ENCODE measurements at places on chromosomes 4 and X.

DNA sequence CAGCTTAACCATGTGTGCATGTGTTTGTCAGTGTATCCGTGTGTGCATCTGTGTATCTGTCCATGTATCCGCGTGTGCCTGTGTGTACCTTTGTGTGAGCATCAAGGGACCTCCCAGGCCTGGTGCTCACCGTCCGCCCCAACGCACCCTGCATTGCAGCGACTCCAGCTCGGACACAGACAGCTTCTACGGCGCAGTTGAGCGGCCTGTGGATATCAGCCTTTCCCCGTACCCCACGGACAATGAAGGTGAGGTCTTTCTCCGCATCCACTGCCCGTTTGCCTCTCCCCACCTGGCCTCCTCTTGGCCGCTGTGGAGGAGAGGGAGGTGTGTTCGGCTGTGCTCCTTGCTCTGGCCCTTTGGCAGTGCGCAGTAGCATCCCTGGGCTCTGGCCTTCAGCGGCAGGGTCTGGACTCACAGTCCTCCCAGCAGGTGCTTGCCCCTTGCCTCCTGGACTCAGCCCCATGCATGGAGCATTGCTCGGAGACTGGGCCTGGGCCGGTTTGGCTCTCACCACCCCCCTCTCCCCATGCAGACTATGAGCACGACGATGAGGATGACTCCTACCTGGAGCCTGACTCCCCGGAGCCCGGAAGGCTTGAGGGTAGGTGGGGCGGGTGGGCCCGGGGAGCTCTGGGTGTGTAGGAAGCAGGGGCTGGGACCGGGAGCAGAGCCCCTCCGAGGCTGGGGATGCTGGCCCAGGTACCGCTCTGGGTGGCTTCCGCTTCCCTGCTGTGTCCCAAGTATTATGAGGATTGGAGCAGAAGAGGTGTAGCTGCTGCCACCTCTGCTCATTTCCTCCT, 16.4 kb upstream of the ADD1 start:
- no peak for DNase-seq

DNA sequence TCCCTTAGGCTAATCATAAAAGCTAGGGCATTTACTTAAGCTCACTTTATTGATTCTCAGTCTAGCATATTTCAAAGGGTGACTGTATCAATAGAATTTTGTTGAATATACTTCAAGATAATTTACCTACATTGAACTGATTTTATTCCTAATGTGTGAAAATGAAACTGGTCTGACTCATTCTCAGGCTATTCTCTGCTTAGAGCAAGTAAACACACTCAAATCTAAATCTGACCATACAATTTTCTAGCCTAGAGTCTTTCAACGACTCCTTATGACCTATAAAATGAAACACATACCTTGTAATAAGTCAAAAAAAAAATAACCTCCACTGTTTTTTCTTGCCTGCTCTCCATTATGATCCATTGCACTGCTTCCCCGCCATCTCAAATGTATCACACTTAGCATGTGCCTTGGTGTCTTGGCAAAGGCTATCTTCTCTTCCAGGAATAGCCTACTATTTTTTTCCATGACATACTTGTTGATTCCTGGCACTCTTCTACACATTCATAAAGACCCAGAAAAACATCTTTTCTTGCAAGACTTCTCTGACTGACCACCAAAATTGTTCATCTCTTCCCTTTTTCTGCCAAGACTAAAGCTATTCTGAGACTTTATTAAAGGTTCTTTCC, 965.1 kb upstream of the HS3ST1 start:
- no peak for DNase-seq

DNA sequence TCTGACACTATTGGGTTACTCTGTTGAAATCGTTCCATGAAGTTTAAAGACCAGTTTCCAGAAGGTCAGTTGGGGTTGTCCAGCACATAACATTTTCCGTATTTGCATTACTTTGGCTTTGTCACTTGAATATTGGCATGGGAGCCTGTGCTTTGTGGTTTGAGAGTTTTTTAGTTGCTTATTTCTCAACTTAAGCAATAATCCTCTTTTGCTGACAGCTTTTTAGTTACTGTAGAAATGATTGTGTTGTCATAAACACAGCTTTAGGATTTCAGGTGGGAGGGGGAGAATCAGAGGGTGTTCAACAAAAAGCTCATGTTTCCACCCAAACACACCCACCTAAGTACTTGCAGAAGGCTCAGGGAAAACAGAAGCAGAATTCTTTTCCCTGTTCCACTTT, 210.7 kb upstream of the TLL1 start:
- DNase-seq, result no peak

GRCh38 chr4:143362349-143363046, 25.8 kb downstream of the GAB1 start:
- DNase-seq, result no peak

GRCh38 chr4:126755506-126755905, 877.3 kb upstream of the INTU start:
- DNase-seq, result no peak

DNA sequence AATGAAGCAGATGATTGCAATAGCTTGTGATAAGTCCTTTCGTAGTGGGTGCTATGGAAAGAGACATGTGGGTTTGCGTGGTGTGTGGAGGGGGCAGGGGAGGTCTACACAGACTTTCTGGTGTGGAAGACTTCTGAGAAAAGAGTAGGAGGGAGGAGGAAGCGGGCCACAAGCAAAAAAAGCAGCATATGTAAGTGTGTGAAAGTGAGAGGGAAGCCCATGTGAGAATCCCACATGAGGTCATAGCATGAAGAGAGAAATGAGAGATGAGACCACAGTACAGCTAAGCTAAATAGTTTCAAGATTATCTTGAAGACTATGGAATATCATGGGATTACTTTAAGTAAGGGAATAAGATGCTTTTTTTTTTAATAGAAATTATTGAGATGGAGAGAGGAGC, 2039.9 kb upstream of the TENM3 start:
- DNase-seq, result no peak

GRCh38 chr4:184748251-184748652, 14.4 kb upstream of the CENPU start:
- DNase-seq, result no peak

DNA sequence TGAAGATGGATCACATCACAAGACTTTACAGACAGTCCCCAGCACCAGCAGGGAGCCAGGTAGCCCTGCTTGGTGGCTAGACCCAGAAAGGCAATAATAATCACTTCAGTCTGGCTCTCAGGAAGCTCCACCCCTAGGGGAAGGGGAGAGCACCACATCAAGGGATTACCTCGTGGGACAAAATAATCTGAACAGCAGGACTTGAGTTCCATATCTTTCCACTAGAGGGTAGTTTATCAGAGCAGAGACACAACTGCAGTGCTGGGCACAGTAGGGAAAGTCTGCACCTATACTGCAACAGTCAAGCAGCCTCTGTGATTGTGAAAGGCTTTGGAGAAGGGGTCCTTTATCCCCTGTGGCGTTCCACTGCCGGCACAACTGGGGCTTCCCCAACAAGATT, 547.0 kb upstream of the POU3F4 start:
- DNase-seq, result no peak

DNA sequence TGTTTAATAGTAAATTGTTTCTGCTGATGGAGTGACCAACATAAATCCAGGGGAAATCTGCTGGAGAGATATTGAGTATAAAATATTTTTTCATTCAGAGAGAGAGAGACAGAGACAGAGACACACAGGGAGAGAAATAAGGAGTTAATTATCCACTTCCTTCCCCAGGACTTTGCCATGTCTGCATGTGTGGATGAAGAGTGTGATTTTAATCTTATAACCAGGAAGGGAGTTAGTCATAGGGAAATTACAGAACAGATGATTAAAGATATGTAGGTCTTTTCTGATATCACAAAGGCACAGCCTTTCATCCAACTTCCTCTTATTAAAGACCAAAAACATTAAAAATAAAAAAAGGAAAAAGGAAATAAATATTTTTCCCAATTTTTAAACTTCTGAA, 526.3 kb downstream of the SPRY1 start:
- DNase-seq, result no peak

GRCh38 chrX:110286106-110286505, 31.8 kb downstream of the AMMECR1 start:
- DNase-seq, result no peak

DNA sequence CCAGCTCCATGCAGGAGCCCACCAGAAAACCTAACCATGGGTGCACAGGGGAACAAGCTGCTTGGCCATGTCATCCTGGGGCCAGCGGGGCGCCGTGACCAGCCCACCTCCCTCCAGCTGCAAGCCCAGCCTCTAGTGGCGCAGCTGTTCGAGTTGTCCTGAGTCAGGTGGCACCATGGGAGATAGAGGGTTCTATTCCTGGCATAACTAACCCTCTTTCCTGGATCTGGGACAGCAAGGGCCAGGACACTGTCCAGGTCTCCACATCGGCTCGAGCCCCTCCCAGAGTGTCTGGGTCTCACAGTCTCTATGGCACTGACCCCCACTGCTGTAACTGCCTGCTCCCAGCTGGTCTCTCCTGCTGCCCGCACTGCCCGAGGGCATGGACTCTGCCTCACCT, 16.7 kb downstream of the ABLIM2 start:
- DNase-seq, result no peak

DNA sequence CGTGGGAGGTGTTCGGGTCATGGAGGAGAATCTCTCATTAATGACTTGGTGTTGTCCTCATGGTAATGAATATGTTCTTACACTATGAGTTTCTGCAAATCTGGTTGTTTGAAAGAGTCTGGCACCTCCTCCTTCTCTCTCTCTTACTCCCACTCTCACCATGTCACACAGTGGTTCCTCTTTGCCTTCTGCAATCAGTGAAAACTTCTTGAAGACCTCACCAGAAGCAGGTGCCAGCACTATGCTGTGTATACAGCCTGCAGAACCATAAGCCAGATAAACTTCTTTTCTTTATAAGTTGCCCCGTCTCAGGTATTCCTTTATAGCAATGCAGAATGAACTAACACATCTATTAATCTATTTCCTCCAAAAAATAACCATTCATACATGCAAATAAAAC, 275.0 kb downstream of the ANTXR2 start:
- no peak for DNase-seq

- no peak for DNase-seq
These were observed 58.2 kb downstream of the ARSJ start for GRCh38 chr4:113921089-113921794.

DNA sequence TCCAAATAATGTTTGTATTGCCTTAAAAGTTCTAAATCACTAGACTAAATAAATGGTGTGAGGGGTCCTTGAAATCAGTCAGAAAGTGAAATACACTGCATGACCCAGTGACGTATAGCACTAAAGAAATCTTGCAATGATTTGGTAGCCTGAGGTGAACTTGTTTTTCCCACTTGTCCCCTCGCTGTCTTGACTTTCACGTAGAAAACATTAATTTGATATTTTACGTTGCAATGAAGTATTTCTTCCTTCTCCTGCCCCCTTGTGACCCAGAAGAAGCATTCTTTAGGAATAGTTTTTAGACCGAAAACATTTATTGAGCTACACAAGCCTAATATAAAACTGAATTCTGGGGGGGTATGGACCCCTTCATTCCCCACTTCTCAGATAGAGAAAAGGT, 3.7 kb downstream of the KLB start:
- no peak for DNase-seq

DNA sequence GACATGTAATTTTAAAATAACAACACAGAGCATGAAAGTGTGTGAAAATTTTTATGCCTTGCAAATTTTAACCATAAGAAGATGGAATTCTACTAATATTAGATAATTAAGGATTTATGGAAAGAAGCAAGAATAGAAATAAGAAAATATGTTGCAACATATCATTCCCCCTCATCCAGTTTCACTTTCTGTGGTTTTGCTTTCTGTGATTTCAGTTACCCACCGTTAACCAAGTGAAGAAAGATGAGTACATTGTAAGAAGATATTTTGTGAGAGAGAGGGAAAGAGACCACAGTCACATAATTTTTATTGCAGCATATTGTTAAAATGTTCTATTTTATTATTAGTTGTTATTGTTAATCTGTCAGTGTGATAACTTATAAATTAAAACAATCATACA, 77.9 kb downstream of the ADAM29 start:
- no peak for DNase-seq

All from retina (tissue), 1 donor.